NCI-H1092 (cell line): ENCODE measurements at places on chromosomes 7 and 10.

DNA sequence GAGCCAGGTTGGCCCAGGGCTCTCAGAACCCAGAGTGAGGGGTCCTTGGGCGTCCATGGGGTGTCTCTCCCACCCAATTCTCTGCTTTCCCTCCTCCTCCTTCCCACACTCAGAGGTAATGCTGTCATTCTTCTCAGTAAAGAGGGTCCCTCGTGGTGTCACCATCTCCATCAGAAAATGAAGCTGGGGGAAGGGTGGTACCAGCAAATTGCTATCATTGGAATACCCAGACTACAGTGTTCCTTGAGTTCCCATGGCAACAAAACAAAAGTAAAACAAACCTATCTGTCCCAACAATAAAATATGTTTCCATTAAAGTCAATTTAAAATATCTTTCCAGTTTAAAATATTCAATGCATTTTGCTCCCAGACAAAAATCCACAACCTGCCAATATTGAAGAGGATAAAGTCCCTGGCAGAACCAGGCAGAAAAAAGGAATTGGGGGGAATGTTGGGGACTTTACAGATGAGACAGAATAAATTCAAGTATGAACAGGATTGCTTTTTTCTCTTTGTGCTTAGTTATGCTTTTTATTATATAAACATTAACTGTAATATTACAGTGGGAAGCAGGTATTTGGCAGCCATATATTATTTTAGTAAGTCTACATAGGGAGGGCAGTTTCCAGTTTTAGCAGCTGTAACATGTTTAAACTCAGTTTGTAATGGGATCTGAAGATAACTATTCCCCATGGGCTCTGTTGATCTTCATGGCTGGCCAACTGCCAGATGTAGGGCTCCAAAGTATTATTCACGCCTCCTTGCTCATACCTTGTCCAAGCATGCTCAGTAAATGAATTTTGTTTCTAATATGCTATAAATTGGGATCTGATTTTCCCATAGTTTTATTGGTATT, 182.1 kb downstream of the ARID5B start:
- DNase-seq: peak; percentile 42

DNA sequence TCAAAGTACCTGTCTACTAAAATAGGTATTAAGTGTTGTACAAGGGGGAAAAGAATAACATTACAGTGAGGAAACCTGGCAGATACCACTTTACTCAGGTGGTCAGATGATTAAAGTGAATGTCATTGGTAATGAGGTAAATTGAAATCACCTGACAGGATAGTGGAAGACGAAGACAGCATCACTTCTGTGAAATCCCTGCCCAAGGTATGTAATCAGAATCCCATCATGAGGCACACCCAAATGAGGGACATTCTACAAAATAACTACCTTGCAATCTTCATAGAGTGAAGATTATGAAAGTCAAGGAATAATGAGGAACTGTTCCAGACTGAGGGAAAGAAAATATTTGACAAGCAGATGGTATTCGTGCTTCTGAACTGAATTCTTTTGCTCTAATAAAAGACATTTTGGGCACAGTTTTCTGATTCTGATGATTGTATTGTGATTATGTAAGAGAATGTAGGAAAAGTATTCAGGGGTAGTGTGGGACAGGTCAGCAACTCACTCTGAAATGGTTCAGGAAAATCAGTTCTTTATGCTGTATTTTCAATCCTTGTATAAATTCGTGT, 33.3 kb upstream of the ARMS2 start:
- DNase-seq: no peak

DNA sequence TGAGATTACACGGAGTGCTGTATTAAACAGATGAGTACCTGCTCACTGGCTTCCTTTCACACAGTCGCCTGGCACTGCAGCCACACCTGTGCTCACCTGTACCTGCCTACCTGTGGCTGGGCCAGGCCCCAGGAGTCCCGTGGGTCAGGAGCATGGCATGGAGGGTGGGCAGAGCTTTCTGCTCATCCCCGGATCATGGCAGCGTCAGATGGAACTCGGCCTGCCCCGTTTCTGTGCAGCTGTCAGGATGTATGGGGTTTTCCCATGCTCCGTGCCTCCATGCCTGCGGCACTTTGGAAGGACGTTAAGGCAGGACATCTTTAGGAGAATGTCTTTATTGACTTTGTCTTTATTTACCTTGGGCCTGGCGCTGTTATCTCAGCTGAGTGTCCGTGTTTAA, 112.2 kb downstream of the MGMT start:
- no peak for DNase-seq

DNA sequence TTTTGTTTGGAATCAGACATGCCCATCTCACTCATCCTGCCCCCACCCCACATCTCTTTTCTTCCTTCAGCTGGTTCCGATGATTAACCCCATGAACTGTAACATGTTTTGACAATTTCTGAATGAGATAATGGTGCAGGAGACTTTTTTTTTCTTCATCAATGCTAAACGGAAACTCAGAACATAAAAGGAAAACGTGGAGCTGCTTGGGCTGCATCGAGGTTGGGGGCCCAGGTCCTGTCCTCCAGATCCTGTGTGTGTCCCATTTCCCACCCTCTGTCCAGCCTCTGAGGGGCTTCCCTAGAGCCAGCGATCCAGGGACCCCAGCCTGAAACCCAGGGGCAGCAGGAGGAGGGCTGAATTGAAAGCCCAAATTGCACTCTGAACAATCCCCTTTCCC, 263.8 kb upstream of the GRB10 start:
- no peak for DNase-seq

DNA sequence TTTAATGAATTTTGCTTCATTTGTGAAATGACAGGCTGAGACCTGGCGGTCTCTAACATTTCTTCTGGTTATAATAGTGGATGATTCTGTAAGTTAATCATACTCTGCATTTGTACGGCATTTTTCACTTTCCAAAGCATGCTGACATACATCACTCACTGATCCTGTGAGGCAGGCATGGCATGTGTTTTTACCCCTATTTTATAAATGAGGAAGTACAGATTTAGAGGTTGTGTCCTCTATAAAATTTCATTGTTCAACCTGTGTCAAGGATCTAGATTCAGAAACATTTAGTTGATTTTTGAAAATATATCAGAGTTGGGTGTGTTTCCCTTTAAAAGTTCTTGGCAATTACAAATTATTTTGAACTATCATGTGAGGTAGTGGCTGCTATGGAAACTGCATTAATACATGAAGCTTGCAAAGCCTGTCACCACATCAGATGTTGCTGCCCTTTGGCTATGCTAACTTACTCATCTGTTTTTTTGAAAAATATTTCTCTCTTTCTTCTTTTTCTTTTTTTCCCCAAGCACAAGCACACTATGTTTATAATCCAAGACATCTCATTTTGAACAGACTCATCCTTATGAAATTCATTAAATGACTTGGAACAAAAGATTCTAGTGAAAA, 172.7 kb downstream of the GNAI1 start:
- DNase-seq: no peak

GRCh38 chr7:98178762-98179490, 32.3 kb upstream of the BHLHA15 start:
- DNase-seq: no peak

GRCh38 chr10:72323771-72324191, 30.9 kb downstream of the DNAJB12 start:
- no peak for DNase-seq
